ENCODE measurements at places on chromosomes 12 and 14.
A peak's percentile ranks its signal among the peaks of the same experiment; 100 is the strongest.

DNA sequence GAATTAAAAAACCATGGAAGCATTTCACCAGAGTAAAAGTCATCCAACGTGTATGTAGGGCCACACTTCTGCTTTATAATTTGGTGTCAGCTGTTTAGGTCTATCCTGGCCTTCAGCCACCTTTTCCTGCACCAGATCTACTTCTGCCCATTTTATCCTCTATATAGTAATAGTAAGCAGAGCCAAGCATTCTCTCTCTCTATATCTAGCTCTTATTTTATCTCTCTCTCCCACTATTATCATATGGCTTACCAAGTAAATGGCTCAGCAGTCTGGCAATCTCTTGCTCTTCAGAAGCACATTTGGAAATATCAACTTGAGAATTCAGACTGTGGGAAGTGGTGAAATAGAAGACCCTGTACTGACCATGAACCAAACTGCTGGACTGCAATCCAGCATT, 84.1 kb upstream of the FKBP4 start:
- DNase-seq: no peak

- no peak for DNase-seq
Observed at GRCh38 chr12:92158796-92159439, 13.3 kb upstream of the BTG1 start.

DNA sequence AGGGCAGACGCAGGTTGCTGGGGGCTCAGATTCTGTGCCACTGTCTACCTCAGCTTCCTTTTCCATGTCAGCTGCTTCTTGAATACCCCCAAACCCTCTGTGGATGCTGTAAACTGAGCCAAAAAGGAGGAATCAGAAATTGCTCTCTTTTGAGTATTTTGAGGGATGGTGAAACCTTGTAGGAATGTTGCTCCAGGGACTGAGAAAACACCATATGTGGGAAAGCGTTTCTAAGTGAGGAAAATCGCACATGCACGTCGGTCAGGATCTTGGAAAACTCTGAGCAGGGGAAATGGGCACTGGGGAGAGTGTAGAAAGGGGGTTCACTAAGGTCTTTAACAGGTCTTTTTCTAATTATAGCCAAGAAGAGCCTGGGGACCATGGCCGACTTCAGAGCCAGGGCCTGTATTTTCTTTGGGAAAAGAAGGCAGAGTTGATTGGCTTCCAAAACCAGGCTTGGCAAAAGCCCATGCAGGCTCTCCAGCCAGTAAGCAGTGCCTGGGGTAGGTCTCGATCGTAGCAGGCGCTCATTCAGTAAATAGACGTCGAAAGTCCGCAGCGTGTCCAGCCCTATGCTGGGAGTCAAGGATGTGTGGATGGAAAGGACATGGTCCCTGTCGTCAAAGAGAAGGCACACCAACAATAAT, 58.0 kb downstream of the NTF3 start:
- no peak for DNase-seq

DNA sequence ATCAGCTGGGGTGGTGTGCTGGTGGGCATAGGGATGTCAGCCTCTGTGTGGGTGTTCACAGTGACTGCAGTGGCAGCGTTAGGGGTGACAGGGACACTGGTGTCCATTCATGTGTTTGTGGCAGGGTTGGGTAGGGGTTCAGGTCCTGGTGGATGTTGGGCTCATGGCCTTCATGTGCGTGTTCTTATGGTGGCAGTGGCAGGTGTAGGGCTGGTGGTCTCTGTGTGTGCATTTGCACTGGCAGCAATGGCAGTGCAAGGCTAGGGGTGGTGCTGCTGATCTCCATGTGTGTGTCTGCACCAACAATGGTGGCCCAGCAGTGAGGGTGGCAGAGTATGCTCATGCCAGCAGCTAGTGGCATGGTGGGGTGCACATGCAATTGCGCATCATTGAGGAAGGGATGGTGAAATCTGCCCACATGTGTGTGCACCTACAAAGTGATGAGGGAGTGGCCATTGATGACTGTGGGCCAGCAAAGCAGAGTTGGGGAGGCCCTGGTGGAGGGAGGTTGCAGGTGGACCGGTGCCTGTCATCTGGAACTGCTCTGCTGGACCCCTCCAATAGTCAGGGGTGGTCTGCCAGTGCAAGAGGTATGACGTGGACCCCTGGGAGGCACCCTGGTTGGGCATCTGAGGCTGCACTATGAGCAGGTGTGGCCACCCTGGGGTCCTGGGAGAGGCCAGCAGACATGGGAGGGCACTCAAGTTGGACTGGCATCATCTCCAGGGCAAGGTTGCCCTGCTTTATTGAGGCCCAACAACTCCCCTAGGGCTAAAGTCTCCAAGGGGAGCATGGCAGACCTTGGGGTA, 182.9 kb downstream of the TTC6 start:
- DNase-seq: no peak

DNA sequence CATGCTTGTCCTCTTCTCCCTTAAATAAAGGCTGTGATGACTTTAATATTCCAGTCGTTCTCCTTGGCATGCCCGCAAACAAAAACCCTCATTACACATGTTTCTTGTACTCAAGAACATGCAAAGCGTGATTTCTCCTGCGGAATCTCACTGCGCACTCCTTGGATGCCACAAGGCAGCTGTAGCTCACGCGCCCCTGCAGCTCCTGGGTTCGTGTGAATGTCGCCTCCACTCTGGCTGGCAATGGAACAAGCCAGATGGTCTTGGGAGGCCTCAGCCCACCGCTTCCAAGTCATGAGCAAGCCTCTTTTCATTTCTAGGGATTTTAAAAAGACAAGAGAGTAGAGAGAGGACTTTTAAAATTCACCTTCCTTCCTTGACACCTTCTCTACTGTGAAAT, 403.8 kb downstream of the PCNX1 start:
- DNase-seq: peak; percentile 15

DNA sequence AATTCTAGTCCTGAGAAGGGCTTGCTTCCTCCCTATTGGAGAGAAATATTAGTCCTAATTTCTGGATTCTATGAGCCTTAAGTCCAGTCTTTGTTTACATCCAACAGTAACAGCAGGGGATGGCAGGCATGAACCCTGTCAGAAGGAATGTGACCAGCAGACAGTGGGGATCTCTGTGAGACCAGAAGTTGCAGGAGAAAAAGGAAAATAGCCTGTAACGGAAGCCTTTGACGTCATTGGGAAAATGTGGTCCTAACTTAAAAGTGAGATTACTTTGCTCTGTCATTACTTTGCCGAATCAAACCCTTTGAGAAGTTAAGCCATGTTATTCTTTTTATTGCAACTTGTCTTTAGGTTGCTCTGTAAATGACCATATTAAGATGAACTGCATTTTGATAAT, 218.2 kb upstream of the PRICKLE1 start:
- DNase-seq: no peak

DNA sequence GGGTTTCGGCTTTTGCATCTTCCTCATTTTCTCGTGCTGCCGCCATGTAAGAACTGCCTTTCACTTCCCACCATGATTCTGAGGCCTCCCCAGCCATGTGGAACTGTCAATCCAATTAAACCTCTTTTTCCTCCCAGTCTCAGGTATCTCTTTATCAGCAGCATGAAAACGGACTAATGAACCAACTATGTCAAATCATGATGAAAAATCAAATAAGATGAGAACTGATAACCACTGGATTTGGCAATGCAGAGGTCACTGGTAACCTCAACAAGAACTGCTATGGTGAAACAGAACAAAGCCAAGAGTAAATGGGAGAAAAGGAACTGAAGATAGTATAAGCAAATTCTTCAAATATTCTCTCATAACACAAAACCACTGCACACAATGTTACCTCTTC, 6.0 kb downstream of the EML5 start:
- no peak for DNase-seq

DNA sequence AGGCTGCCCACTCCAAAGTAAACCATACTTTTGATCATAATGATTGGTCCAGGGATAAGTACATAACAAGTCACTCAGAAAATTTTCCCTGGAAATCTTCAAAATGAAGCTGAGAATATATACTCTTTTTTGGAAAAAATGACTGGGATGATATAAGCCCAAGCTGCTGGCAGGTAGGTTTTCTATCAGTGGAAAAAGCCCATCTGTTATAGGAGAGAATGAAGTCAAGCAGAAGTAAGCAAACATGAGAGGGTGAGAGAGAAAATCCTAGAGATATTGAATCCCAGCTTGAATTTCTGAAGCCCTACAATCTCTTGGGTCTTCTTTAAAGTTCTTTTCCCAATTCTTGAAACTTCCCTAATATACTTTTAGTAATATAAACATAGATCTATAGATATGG, 37.3 kb upstream of the ZDHHC17 start:
- no peak for DNase-seq

DNA sequence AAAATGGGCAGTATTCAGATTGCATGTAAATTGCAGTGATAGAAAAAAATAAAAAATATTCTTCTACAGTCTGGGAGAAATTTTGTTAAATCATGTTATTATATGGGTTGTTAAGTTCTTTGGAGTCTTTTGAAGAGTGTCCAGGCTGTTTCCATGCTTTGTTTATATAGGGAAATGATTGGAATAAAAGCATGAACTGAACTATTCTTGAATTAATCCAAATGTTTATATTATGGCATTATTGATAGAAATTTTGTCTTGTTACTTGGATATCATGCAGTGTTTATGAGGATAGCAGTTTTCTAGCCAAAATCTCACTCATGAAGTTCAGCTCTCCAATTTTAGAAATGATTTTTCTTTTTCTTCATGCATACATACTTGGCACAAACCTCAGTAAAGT, 108.2 kb upstream of the NAV3 start:
- DNase-seq: no peak

DNA sequence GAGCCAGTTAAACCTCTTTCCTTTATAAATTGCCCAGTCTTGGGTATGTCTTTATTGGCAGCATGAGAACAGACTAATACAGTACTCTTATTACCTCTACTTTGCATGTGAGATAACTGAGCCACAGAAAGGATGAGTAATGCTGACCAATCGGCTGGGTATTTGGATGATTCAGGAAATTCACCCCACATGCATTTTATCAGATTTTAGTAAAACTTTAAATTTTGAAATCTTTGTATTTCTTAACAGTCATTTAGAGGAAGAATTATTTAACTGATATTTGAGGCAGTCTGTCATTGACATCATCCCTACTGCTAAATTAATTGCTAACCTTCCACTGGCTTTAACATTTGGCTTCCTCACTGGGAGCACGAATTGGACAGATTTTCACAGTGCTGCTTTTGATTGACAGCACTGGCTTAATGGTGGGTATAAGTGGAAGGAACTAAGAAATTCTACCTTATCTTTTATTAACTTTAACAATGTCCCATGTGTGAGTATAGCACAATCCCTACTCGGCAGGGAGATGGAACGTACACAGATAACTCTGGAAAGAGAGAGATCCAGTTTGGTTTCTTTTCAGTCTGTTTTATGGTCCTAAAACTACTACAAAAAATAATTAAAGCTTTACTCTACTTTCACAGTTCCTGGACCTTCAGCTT, 261.0 kb downstream of the DACT1 start:
- peak; percentile 75 for DNase-seq

DNA sequence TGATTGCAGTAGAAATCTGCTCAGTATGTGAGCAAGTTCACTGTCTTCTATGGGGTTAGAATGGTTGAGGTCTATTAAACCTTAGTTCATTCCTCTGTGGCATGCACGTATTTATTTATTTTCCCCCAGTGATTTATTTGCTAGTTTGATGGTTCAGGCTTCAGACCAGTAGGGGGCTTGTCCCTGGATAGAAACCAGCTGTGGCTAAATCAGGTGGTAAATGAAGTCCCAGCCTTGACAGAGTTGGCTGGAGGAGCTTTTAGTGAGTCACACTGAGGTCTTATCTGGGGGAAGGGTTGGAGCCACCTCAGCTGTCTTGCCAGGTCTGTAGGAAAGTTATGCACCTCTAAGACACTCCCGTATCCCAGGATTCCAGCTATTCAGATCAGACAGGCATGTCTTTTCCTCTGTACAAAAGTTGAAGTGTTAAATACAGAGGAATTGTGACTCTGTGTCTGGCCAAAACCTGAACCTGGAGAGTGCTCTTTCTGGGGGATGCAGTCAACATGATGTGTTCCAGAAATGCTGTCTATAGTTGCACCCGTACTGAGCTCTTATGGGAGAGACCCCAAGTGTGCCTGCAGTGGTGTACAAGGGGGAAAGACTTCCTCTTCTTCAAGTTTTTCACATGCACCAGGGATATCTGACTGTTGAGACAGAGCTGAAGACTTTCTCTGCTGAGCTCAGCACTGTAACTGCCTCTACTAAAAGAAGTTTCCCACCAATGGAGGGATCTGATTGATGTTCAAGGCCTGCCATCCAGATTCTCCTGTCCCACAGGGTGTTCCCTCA, 1322.1 kb downstream of the TMEM121 start:
- DNase-seq: no peak

GRCh38 chr12:123388177-123388950, 4.4 kb downstream of the KMT5A start:
- DNase-seq: peak; percentile 92

- no peak for DNase-seq
Observed at GRCh38 chr14:89219051-89219450, 198.0 kb downstream of the FOXN3 start.

Data from AG20443 (cell line).